Activated T-cell treated with anti-CD3 and anti-CD28 coated beads, Interleukin-2, amount 50 U/mL, for 4 hours (primary cell): ENCODE measurements at places on chromosomes 1 and 21.

DNA sequence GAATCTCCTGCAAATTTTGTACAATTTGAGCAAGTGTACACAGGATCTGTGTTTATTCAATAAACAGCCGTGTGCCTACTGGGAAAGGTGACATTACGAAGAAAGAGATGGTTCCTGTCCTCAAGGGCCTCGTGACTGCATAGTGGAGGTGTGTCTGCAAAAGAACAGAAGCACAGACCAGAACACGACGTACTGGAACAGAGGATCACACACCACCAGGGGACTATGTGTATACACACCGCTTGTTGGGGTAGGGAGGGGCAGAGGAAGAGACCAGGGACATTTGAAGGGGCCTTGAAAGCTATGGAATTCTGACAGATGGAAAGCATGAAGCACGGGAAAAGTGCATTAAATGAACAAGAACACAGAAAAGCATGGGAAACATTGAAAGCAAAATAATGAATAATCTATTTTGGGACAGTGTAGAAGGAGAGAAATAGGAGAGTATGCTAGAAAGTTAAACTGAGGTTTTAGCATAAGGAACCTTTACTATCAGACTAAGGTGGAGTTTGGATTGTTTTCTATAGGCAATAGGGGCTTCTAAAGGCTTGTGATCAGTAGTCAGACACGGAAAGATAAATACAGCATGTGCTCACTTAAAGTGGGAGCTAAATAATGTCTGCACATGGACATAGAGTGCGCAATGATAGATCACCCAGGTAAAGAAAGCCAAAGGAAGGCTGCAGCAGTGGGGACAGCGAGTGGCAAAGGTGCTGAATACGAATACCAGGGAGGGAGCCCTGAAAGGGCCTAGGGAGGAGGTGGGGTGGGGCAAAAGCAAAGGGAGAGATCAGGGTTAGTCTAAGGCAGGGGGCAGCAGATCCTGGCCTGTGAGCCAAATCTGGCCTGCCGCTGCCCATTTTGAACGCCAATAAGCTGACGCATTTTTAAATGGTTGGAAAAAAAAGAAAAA lies 11.0 kb downstream of the JAK1 start:
- no peak for DNase-seq

DNA sequence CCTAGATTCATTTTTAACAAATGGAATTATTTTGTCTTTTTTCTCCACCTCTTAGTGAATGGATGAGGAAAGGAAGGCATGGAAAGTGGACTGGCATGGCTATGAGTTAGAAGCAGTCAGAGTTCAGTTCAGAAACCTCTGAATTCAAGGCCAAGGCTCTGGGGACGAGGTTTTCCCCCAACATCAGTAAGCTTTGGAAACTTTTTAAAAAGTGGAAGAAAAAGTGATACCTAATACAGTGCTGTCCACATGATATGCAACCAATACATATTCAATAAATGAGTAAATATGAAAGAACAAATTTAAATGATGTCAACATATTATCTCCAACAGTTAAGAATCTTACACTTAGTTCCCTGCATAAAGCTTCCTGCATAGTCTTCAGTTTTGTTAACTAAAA lies 204.7 kb downstream of the HLX start:
- no peak for DNase-seq

- DNase-seq, result no peak
Measured at GRCh38 chr1:170365331-170365730, 166.6 kb upstream of the GORAB start.

DNA sequence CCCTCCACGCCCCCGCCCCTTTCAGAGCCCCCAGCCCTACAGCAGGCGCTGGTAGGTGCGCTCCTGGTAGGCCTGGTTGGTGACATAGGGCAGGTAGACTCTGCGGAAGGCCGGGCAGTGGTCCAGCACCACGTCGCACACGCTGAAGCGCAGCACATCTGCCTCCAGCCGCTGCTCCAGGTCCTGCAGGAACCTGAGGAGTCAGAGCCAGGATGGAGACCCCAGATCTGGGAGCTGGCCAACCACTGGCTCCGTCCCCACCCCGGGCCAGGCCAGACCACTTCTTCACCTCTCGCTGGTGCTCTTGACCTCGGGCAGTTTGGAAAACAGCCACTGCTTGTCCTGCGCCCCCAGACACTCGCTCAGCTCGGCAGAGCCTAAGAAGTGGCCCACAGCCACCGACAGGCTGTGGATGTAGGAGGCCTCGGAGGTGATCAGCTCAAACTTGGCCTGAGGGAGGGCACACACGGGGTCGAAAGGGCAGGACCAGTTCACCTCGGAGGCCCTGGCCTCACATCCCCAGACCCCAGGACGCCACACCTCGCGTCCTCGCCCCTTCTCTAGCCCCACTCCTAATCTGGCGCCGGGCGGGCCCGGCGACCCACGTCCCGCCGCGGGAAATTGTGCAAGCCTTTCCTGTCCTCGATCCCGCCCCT lies 6.4 kb downstream of the ARHGEF19 start:
- no peak for DNase-seq

DNA sequence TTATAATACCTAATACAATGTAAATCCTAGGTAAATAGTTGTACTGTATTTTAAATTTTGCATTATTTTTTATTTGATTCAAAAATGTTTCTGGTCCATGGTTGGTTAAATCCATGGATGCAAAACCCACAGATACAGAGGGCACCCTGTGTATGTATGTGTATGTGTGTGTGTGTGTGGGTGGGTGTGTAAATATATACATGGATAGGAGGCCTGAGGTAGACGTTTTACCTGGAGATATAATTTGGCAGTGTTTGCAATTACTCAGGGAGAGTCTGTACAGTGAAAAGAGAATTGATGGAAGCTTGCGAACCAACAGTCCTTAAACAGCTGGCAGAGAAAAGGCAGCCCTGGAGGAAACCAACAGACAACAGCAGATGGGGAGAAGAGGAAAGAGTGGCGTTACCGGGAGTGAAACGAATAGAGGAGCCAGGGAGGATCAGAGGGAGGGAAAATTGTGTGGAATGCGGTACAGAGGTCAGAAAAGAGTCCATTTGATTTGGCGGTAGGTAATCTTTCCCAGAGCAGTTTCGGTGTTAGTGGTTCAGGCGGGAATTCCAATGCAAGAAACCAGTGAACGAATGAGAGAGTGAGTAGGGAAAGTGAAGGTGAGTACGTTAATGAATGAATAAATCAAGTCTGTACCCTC lies 47.9 kb upstream of the NBL1 start:
- DNase-seq, result peak; percentile 6

- DNase-seq, result no peak
Measured at GRCh38 chr1:17192394-17193221, 12.3 kb upstream of the PADI1 start.

GRCh38 chr1:25971066-25971810 lies 26.6 kb downstream of the PAFAH2 start:
- DNase-seq, result no peak

DNA sequence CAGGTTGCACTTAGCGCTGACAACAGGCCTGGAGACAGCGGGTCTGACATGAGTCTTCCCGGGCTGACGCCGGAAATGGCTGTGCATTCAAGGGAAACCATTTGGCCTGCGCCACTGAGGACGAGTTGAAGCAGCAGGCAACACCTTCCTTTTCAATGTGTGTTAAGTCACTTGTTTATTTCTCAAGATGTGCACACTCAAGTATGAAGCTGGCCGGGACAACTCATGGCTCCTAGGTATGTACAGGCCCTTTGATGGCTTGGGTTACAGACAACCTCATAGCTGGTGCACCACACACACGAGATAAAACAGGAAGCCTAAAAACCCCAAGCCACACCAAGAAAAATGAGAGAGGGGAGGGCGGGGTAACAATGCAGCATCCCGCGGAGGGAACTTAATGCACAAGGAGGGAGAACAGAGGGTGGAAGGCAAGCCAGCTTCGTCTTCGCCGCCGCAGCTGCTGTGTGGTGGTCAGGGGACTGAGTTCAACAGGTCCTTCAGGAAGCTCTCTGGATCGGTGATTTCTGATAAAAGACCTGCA lies 118.0 kb upstream of the IFFO2 start:
- DNase-seq, result peak; percentile 30

GRCh38 chr1:11847667-11848372 lies at the start of gene NPPA:
Gene NPPA (minus strand): TSS chr1:11847783. CDS start chr1:11847684, 99 bp downstream.
- no peak for DNase-seq

- DNase-seq, result no peak
Measured at GRCh38 chr21:42642219-42642745, 11.1 kb upstream of the PDE9A start.

DNA sequence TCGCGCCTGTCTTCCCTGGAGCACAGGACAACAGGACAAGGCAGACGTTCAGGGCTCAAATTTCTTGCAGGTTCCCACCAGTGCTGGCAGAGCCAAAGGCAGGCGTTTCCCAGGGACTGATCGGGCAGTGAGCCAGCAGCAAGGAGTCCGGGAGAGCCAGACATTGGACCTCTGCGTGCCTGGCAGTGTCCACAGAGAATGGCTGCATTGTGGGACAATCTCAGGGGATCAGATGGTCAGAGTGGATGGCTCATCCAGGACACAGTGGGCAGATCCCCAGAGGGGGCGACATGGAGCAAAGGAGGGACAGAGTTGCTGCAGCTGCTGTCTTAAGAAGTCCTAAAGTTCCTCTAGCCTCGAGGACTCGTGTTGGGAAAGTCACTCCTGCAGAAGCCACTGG lies 4.6 kb downstream of the TMEM63A start:
- no peak for DNase-seq

GRCh38 chr1:91791691-91792488 lies 94.1 kb downstream of the TGFBR3 start:
- DNase-seq, result no peak

DNA sequence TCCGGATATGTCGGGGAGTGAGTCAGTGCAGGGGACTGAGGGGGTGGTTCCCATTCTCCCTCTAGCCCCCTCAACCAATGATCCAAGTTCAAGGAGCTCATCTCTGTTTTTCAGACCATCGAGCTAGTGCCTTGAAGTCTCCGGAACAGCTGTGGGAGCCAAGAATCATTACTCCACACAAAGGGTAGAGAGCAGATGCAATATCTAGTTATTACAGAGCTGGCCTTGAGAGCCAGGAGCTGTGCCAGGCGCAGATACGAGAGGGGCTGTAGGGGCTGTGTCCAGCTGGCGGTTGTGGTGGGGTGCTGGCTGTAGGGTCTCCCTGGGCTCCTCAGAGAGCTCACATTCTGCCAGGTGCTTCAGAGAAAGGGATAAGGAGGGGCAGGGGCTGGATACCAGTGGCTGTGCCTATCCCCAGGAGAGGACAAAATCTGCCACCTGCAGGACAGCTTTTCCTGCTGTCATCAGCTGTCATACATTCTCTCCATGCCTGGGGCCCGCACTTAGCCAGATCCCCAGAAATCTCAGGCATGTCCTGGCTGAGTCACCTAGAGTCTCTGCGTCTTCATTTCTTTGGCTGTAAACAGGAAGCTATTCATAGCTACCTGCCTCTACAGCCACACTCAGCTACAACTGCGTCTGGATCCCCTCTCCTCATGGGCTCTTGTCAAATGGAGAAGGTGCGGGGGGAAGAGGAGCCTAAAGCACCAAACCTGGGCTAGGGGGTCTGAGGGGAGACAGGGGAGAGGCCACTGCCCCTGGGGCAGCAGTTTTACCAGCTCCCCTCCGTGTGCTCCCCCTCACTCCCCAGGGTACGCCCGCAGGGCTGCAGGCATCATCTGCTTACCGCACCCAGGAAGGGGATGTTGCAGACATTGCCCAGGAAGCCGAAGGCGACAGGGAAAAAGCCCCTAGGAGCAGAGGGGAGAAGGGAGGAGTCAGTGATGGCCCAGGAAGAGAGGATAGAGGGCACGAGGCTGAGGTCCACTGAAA lies 2.4 kb upstream of the KISS1 start:
- DNase-seq, result no peak

GRCh38 chr21:43691086-43691795 lies 27.7 kb upstream of the PDXK start:
- DNase-seq, result no peak

DNA sequence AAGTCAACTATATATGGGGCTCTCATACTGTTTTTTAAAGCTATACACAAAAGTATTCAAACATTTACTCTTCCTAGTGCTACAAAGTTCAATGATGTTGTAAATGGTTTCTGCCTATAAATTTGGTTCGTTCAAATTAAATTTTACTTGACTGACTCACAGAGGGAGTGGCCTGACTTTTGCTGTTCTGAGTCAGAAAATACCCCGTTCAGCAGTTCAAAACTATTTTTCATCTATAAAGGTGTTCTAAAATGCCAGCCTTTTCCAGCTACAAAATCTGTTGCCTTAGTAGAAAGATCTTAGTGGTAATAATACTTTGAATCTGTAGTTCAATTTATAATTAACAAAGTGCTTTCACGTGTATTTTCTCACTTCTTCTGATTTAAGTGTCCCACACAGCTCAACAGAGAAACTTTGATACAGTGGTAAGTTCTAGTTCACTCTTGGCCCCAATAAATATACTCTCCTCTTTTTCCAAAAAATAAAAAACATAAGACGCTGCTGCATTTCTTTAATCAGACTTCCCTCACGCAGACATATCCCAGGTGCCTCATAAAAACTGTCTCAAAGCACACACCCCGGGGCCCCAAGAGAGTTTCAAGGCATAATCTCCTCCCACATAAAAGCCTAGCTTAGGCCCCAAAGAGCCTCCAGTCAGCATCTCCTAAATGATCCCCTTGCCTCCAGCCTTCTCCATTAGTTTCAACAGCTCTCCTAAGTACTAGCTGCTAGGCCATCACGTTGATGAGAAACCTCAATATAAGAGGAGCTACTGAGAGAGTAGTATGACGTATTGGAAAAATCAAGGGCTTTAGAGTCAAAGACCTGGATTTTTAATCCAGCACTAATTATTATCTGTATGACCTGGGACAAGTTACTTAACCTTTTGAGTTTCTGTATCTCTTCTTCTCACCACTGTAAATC lies 3.2 kb downstream of the PTP4A2 start:
- no peak for DNase-seq

DNA sequence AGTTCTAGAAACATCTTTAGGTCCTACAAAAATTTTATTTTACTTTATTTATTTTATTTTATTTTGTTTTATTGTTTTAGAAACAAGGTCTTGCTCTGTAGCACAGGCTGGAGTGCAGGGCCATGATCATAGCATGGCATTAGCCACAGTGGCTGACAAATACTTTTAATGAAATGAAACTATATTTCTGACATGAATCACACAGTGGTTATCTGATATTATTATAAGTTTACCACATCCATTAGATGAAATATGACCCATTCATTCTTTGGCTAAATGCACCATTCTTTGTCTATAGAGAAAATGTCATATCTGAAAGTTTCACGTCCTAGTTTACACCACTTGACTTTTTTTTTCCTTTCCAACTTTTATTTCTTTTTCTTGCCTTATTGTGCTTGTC lies 613.4 kb upstream of the ADAMTS5 start:
- DNase-seq, result no peak

- DNase-seq, result no peak
Measured at GRCh38 chr1:213457186-213457585, 406.1 kb downstream of the RPS6KC1 start.

DNA sequence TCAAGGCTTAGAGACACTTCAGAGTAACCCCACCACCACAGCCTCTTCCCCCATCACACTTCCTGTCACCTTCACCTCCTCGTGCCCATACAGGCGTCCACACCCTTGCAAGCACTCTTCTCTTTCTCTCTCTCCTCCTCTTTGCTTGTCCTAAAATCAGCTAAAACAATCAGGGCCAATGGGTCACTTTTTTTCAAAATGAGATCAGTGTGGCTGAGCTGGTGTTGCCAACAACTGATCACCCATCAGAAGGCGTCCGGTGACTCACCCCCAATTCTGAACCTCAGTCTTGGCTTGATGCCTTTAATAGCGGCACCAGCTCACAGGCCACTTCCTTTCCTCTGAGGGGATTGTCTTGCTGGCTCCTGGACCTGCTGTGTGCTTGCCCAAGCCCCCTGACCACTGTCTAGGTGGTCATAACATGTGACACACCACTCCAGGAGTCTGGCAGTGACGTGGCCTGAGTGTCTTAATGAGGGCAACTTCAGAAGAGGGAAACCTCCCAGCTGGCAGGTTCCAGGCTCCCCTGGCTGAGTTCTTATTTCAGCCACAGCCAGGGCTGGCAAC lies 1.6 kb downstream of the DRAXIN start:
- DNase-seq, result peak; percentile 16

GRCh38 chr1:15362096-15362736 lies 47.5 kb upstream of the EFHD2 start:
- no peak for DNase-seq
